ENCODE measurements at places on chromosomes 2 and 18. TPM values are rescaled to one million over a fixed set of nuclear protein-coding genes. Genes with fewer than 3 reads are reported as not detected.

DNA sequence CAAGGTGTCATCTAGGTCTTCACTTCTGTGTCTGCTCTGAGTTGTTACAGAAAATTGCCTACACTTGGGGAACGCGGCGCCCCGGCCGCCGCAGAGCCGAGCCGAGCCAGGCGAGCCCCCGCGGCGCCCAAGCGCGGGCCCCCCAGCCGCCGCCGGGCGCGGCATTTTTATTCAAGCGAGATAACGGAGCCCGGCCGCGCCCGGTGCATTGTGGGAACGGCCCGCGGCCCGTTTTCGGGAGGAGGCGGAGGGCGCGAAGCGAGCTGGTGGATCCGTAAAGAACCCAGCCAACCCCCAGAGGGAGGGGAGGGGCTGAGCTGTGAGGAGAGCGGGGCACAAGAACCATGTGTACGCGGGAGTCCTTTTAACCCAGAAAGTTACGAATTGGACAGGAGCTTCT lies 191.8 kb downstream of the FTCDNL1 start:
- no peaks in the 10 kb centered on the region for H3K4me1 ChIP-seq
- H3K4me3 ChIP-seq: no peak overlapping the region
- no peaks in the 10 kb centered on the region for H3K36me3 ChIP-seq
- no peak overlapping the region for H3K27ac ChIP-seq
- no peaks in the 10 kb centered on the region for H3K27me3 ChIP-seq

DNA sequence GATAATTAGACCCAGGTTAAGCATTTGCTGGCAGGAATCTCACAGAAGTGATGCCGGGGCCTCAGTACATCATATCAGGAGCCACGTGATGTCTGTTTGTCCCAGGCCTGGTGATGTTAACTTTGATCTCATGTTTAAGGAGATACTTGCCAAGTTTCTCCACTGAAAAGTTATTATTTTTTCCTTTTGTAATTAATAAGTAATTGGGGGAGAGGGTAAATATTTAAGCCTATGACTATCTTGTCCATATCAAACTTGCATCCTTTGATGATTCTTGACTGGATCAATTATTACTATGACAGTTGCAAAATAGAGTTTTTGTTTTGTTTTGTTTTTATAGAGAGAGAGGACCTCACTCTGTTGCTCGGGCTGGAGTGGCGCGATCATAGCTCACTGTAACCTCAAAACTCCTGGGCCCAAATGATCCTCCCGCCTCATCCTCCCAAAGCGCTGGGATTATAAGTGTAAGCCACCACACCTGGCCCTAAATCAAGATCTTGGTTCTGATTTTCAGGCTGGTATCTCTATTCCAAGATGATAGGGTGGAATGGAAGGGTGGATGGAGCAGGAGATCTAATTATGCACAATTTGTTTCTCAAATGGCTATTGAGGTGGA lies 46.4 kb downstream of the SLC4A1AP start:
- H3K4me3 ChIP-seq: no peak overlapping the region
- H3K27me3 ChIP-seq: no peaks in the 10 kb centered on the region
- no peak for DNase-seq
- H3K27ac ChIP-seq: no peak overlapping the region
- peaks cover 12% of the 10 kb centered on the region for H3K36me3 ChIP-seq

- peaks cover 14% of the 10 kb centered on the region for H3K36me3 ChIP-seq
- DNase-seq: peak; percentile 82
- no peaks in the 10 kb centered on the region for H3K27me3 ChIP-seq
- no peaks in the 10 kb centered on the region for H3K4me1 ChIP-seq
Observed at GRCh38 chr2:19349911-19350677, 8.3 kb downstream of the OSR1 start.

- H3K36me3 ChIP-seq: no peaks in the 10 kb centered on the region
- no peaks in the 10 kb centered on the region for H3K27me3 ChIP-seq
- H3K27ac ChIP-seq: no peak overlapping the region
- no peak overlapping the region for H3K4me3 ChIP-seq
- DNase-seq: no peak
- H3K4me1 ChIP-seq: no peaks in the 10 kb centered on the region
Observed at GRCh38 chr2:220916931-220917330, 655.2 kb downstream of the EPHA4 start.

- H3K4me3 ChIP-seq: peak overlapping the region; percentile 79
- peaks cover 8% of the 10 kb centered on the region for H3K4me1 ChIP-seq
- peak; percentile 85 for DNase-seq
Observed at GRCh38 chr18:12038639-12039539, 54.8 kb upstream of the ANKRD62 start.

- no peak for DNase-seq
- no peak overlapping the region for H3K27ac ChIP-seq
- H3K4me1 ChIP-seq: no peaks in the 10 kb centered on the region
- no peaks in the 10 kb centered on the region for H3K36me3 ChIP-seq
- H3K4me3 ChIP-seq: no peak overlapping the region
Observed at GRCh38 chr2:7241041-7241745, 324.0 kb downstream of the RNF144A start.

DNA sequence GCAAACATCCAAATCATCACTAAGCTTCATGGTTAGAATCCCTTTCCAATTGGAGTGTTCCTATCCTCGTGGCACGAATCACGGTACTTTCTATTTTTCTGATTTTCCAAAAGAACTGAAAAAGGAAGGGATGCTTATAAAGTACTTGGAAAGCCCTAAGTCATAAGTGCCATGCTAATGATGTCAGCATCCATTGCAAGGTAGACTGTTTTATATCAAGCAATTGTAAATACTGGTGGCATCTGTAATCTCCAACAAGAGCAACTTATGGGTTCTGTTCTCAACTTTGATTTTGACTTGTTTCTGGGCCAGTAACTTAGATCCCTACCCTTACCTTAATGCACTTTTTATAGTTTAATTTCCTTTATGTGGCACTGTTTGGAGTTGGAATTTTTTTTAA lies 619.5 kb downstream of the BCL11A start:
- H3K4me1 ChIP-seq: no peaks in the 10 kb centered on the region
- H3K27me3 ChIP-seq: no peaks in the 10 kb centered on the region
- no peaks in the 10 kb centered on the region for H3K36me3 ChIP-seq
- H3K4me3 ChIP-seq: no peak overlapping the region
- no peak overlapping the region for H3K27ac ChIP-seq

GRCh38 chr2:17558053-17558452 lies 17.6 kb downstream of the VSNL1 start:
- H3K27ac ChIP-seq: no peak overlapping the region
- no peaks in the 10 kb centered on the region for H3K4me1 ChIP-seq
- no peaks in the 10 kb centered on the region for H3K36me3 ChIP-seq
- DNase-seq: no peak
- H3K27me3 ChIP-seq: peaks cover 41% of the 10 kb centered on the region

- no peak for DNase-seq
- no peaks in the 10 kb centered on the region for H3K4me1 ChIP-seq
- no peaks in the 10 kb centered on the region for H3K36me3 ChIP-seq
- no peak overlapping the region for H3K4me3 ChIP-seq
- no peak overlapping the region for H3K27ac ChIP-seq
Observed at GRCh38 chr18:72720116-72720515, 147.7 kb downstream of the NETO1 start.

DNA sequence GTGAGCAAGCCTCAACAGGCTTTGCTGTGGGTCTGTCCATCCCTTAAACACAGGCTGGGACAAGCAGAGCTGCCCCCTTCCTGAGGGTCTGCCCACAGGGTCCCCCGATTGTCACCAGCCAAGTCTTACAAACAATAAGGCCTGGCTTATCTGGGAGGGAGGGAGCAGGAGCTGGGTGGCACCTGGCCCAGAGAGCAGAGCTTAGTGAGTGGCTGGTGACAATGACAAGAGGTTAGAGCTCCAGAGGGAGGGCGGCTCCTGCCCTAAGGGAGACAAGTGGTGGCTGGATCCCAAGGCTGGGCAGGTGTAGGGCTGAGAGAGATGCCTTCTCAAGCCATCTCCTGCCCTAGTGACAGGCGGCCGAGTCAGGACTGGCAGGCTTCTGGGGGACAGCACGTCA lies 125.5 kb downstream of the KLHL29 start:
- H3K4me3 ChIP-seq: no peak overlapping the region
- no peaks in the 10 kb centered on the region for H3K4me1 ChIP-seq
- H3K27me3 ChIP-seq: no peaks in the 10 kb centered on the region
- DNase-seq: no peak
- H3K36me3 ChIP-seq: no peaks in the 10 kb centered on the region
- no peak overlapping the region for H3K27ac ChIP-seq

- DNase-seq: no peak
- no peaks in the 10 kb centered on the region for H3K4me1 ChIP-seq
- no peaks in the 10 kb centered on the region for H3K27me3 ChIP-seq
- H3K4me3 ChIP-seq: no peak overlapping the region
- H3K27ac ChIP-seq: no peak overlapping the region
Observed at GRCh38 chr2:80132281-80132680, 172.3 kb downstream of the LRRTM1 start.

DNA sequence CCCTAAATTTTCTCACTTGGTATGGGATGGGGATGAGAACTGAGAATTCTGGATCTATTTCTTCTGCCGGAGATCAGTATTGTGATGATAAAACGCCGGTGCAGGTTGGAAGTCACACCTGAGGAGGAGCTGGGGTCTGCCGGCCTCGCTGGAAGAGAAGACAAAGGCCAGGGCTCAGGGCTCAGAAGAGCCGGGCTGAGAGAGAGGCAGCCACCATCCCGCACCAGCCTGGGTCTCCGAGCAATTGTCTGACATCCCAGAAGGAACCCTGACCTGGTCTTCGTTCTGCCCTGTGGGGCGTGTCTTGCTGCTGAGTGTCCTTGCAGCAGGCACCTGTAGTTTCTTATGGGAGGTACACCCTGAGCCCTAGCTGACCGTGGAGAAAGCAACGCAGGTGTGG lies 31.4 kb upstream of the SALL3 start:
- no peak overlapping the region for H3K27ac ChIP-seq
- no peak for DNase-seq
- no peak overlapping the region for H3K4me3 ChIP-seq
- peaks cover 10% of the 10 kb centered on the region for H3K27me3 ChIP-seq
- H3K4me1 ChIP-seq: no peaks in the 10 kb centered on the region

DNA sequence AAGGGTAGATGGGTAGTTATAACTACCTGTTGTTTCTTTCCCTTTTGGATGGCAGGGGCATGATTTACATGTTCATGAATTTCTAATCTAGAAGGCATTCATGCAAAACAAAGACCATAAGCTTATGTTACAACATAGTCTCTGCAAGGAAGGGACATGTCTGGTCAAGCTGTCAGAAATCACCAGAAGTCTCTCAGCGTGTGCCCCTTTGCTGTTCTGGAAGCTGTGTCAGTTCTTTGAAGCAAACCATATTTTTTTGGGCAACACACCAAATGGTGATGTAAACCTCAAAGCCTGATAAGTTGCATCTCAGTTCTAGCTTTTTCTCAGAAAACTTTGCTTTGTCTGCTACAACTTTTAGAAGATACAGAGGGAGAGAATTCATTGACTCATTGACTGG lies 173.5 kb upstream of the CTAGE1 start:
- no peaks in the 10 kb centered on the region for H3K4me1 ChIP-seq
- no peaks in the 10 kb centered on the region for H3K36me3 ChIP-seq
- no peak overlapping the region for H3K27ac ChIP-seq
- DNase-seq: no peak

DNA sequence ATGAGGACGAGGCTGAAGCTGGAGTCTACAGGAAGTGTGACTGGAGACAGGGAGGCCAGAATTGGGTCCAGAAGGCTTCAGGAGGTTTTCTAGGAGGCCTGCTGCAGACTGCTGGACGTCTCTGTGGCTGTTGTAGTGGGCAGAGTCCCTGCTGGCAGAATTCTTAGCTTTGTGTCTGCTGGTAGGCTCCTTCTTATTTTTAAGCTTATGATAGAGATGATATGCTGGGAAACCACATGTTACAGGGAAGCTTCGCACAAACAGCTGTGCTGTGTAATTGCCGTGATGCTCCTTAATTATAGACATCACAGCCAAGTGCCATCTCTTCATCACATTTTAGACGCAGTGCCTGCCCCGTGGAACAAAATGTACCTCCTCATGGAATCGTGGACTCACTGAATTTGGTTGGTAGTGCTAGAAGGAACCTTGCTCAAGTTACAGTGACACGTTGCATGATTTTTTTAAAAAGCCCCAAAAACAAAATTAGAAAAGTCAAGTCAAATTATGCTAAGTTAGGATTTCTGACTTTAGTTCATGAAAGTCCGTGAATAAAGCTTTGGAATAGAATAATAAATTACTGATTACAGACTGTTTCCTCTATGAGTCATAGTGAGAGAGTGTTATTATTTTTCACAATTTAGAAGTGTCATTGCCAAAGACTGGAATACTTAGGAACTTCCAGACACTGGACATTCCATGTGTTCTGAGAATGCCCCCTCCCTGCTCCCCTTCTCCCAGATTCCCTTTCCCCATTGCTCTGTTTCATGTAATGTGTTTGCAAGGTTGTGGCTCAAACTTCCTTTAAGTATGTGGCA lies 144.1 kb downstream of the FHOD3 start:
- peaks cover 7% of the 10 kb centered on the region for H3K36me3 ChIP-seq
- H3K27ac ChIP-seq: peak overlapping the region; percentile 62
- peak overlapping the region; percentile 50 for H3K4me3 ChIP-seq
- peaks cover 49% of the 10 kb centered on the region for H3K4me1 ChIP-seq
- no peak for DNase-seq

GRCh38 chr2:122363885-122364284 lies 608.4 kb downstream of the TSN start:
- H3K4me3 ChIP-seq: no peak overlapping the region
- no peak overlapping the region for H3K27ac ChIP-seq
- no peaks in the 10 kb centered on the region for H3K36me3 ChIP-seq
- H3K27me3 ChIP-seq: peaks cover 16% of the 10 kb centered on the region
- DNase-seq: no peak

DNA sequence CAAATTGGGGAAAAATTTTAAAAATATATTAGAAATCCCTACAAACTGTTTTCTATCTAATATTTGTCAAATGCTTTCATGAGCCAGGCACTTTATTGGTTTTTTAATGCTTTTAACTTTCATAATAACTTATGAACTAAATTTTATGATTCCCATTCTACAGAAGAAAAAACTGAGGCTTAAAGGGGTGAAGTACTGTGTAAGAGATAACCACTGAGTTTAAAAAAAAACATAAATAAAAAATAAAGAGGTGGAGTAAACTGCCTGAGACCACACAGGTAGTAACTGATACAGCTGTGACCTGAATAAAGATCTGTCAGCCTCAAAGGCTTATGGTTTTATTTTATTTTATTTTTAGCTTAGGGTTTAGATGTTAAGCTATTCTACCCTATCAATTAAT lies 24.7 kb downstream of the PNPT1 start:
- H3K27ac ChIP-seq: no peak overlapping the region
- no peak for DNase-seq
- H3K4me3 ChIP-seq: no peak overlapping the region
- H3K36me3 ChIP-seq: peaks cover 2% of the 10 kb centered on the region
- no peaks in the 10 kb centered on the region for H3K27me3 ChIP-seq
- H3K4me1 ChIP-seq: no peaks in the 10 kb centered on the region

GRCh38 chr18:80181642-80182461 lies 65.5 kb downstream of the PARD6G start:
- no peaks in the 10 kb centered on the region for H3K27me3 ChIP-seq
- no peak for DNase-seq
- no peaks in the 10 kb centered on the region for H3K4me1 ChIP-seq
- H3K36me3 ChIP-seq: no peaks in the 10 kb centered on the region
- H3K4me3 ChIP-seq: no peak overlapping the region
- H3K27ac ChIP-seq: no peak overlapping the region

- DNase-seq: no peak
- H3K4me1 ChIP-seq: no peaks in the 10 kb centered on the region
- no peak overlapping the region for H3K4me3 ChIP-seq
- H3K27ac ChIP-seq: no peak overlapping the region
- peaks cover 6% of the 10 kb centered on the region for H3K36me3 ChIP-seq
Observed at GRCh38 chr18:13220361-13220991, 1.9 kb downstream of the LDLRAD4 start.

Gene RMC1
- total RNA-seq: 31.0 TPM

Gene SATB2
- 11.2 TPM for total RNA-seq

Gene KCTD18
- total RNA-seq: 11.8 TPM

Gene GALR1
- not detected for total RNA-seq

Gene IL1R1
- total RNA-seq: 8.7 TPM

Gene UGT1A4
- total RNA-seq: 6.1 TPM

Gene TUBB8B
- total RNA-seq: 0.35 TPM

Gene RAB27B
- 38.3 TPM for total RNA-seq

Gene ELOA2
- not detected for total RNA-seq

Gene MEIS1
- total RNA-seq: 11.5 TPM
